ENCODE measurements at places on chromosomes 12 and 14.

DNA sequence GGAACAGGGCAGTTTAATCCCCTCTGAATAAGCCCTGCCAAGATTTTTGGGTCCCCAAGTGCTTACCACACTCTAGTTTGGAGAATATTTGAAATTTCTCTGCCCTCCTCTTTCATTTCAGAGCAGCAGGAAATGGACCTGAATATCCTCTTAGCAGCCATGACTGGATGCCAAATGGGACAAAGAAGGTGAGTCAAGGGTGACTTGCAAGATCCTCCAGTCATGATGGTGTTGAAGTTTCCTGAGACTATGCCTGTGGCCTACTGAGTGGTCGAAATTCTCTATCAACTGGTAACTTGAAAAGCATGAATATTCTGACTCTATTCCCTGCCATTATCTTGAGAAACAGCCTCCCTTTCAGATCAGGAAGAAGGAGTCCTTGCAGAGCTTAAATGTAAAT lies 1674.7 kb upstream of the SEL1L start:
- DNase-seq, result no peak

- DNase-seq, result peak; percentile 58
Measured at GRCh38 chr12:25502596-25502995, 50.5 kb downstream of the LMNTD1 start.

DNA sequence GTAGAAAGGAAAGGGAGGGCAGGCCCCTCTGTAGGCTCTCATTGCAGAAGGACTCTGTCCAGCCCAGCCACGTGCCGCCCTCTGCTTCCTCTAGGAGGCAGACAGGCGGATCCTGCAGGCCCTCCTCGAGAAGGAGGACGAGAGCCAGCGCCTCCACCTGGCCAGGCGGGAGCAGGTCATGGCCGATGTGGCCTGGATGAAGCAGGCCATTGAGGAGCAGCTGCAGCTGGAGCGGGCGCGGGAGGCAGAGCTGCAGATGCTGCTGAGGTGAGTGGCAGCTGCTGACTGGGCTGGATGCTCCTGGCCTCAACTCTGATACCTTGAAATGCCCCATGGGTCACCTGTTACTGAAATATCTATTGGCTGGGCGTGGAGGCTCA lies 10.9 kb downstream of the TCHP start:
- peak; percentile 31 for DNase-seq

- no peak for DNase-seq
Measured at GRCh38 chr14:96261053-96261452, 5.0 kb downstream of the BDKRB1 start.

DNA sequence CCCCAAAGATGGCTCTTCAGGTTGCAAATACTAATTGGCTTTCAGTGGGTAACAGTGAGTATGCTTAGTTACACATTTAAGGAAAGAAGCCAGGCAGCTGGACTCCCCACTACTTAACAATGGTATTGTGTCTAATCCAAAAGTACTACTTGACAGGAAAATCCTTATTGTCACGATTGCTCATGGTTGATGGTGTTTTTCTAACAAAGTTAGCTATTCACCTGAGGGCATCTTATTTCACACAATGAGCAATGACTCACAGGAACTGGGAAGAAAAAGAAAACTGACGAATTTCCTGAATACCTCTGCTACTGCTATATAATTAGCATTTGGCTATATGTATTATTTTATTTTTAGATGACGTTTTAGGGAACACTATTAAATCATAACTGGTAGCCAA lies 33.4 kb upstream of the ALG10 start:
- DNase-seq, result no peak

DNA sequence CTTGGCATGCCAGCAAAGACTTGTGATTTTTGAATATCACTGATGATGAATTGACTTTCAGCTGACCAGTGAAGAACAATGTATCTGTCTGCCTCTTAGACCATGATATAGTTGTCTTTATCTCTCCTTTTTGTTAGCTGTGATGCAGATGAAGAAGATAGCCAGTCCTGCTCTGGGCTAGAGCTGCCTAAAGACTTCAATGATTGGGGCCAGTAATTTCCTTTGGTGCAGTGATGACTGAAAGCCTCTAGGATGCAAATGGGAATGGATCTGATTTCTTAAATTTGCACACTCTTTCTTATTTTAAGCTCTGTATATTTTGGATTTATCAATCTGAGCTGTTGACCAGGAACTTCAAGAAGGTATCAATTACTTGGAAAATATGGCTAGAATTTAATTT lies at the start of gene TAS2R9:
Gene TAS2R9, minus strand, starts transcription at position 101 of the 400 bp plus-strand sequence. Its CDS starts 93 bp downstream, at position 8.
- no peak for DNase-seq

GRCh38 chr12:559208-559905 lies 99.6 kb downstream of the B4GALNT3 start:
- no peak for DNase-seq

DNA sequence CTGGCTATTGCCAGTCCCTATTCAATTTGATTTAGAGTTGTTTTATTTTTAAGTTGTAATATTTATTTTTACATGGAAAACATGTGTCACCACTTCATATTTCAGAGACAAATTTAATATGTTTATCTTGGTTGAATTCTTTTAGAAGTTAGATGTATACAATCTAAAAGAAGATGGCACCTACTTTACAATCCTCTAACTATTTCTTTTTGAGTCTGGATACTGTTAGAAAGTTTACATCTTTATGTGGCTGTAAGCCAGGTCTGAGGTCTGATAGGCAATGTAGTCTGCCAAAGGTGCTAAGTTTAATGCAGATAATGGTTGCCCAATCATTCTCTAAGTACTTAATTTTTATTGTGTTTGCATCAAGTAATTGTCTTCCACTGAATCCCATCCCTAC lies 7.2 kb upstream of the LMO3 start:
- no peak for DNase-seq

GRCh38 chr14:99668307-99669295 lies 15.5 kb upstream of the CYP46A1 start:
- DNase-seq, result no peak

DNA sequence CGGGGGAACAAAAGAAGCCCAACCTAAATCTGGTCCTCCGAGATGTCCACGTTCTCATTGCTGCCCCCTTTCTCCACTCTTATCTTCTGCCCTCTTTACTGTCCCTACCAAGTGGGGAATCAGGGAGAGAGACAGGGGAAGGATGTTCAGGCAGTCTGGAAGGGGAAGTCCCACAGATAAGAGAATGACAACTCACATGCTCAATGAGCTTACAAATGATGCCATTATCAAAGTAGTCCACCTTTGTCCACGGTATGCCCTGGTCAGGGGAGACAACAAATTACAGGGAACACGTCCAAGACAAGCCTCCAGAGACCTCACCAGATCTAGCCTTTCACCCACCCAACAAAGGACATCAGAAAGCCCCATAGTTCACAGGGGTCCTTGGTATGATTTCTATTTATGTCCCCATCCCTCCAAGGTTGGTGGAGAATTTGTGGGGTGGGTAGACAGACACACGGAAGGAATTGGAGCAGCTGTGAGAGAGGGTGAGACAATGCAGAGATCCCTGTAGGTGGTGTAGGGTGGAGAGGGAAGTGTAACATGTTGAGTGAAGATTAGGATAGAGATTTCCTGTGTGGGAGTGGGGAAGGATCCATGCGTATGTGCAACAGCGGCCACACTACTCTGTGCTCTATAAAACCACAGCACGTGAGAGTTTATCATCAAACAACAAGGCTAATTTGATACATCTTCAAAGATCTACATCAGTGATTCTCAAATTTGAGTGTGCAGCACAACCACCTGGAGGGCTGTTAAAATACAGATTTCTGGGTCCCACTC lies 10.7 kb downstream of the MYO1A start:
- no peak for DNase-seq

DNA sequence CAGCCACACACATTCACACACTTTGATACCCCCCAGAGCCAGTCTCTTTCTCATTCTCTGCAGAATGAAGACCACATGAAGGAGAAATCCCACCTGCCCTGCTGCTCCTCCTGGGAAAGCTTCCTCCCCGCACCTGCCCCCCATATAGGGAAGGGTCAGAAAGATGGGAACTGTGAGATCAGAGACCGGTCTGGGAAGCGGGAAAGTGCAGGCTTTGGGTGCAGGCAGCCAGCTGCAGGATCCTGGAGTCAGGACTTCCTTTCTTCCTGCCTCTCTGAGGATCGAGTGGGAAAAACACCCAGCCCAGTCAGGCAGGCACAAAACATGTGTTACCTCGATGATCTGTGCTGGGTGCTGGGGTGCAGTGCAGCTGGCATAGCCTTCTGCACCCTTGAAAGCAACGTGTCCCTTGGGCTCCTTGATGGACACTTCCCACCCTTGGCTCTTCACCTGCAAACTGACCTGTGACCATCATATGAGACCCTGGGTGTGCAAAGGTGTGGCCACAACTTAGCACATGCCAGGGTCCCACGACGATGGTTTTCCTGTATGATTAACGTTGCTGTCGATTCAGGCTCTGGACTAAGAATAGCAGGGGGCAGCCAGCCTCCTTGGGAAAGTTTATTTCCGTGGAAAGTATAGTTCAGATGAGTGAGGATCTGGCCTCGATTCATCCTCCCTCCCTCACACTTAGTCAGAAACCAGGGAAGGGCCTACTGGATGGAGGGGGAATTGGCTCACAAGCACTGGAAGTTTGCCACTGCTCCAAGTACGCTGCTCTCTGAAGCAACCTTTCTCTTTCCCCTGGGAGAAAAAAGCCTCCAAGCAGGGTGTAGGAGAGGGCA lies 105.4 kb upstream of the MED13L start:
- DNase-seq, result no peak

DNA sequence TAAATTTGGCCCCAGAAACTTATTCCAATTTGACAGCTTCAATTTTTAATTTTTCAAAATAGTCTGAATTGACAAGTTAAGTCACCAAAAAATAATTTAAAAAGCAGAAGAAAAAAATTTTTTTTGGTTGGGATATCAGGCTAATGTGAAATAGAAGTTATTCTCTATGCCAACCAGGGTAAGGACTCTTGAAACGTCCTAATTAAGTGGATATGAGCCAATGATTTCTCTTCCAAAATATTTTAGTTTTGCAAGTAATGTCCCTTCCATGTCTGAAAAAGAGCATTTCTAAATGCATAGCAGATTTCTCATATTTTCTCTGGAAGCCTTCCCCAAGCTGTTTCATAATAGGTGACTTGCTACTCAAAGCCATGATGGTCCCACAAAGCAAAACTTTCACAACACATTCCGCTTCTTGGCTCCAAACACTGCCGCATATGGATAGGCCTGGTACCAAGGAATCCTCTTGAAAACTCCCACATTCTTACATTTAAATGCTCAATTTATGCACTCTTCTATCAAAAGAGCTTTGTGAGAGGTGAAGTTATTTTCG lies 65.1 kb downstream of the SIX6 start:
- no peak for DNase-seq

DNA sequence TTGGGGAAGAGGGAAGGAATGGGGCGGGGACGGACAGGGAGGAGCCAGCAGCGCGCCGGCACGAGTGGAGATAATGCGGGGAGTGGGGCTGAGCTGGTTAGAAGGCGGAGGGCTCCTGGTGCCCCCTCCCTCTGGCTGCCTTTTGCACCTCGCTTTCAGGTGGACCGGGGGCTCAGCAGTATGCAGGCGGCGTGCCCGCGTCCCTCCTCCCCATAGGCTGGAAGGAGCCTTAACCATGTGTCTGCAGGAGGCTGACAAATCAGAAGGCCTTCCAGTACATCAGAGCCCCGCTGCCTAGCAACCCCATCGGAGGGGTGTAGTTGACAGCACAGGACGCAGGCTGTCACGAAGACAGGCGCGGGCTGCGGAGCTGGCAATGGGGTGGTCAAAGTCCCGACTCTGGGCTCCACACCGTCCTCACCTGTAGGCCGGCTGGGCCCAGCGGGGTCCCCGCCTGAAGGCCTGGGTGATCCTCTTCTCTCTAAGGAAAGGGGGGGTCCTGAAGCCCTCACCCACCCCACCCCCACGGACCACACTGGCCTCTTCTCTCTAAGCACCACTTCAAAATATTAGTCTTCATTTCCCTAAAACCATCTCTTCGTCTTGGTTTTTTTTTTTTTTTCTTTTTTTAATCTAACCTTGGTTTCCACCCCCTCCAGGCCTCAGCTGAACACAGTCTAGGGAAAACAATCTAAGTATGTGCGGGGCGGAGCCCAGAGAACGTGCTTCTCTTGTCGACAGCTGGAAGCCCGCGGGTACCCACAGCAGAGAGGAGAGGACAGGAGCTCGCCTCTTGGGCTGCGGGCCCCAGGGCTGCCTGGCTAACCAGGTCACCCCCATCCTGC lies 44.5 kb downstream of the KDM2B start:
- peak; percentile 80 for DNase-seq

GRCh38 chr14:24079491-24080141 lies 8.3 kb downstream of the CPNE6 start:
- DNase-seq, result no peak

GRCh38 chr12:107843351-107844311 lies 69.1 kb downstream of the ASCL4 start:
- DNase-seq, result no peak

All from SJCRH30 (cell line).